ENCODE measurements at places on chromosomes 2 and 18.

DNA sequence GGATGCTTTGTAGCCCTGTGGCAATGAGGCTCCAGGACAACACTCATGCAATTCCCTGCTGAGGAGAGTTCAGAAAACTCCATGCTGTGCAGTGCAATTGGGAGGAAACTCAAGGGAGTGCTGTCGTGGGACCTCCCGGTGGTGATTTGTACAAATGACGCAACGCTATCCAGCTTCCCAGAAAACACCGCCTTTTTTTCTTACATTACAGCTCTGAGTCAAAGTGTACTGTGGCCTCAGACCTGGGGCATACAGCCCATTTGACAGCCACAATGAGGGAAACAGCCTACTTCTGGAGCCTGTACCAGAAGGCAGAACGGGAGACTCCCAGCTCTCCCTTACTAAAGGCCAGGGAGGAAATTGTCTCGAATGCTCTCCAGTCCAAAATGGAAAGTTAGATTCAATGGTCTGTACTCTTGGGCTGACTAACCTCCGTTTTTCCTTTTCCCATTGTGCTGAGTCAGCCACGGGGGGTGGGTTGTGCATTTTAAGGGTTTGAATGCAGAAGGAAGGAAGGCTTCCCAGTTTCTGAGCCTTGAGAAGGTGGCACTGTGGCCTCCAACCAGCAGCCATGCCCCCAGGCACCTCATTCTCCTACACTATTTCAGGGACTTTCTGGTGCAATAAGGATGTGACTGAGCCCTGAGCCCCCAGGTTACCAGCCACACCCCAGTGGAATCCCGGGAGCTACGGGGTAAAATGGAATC lies 16.4 kb upstream of the CYP1B1 start:
- no peak for DNase-seq

- no peak for DNase-seq
Observed at GRCh38 chr18:58194028-58194427, 150.0 kb downstream of the NEDD4L start.

GRCh38 chr2:120323214-120323613 lies 22.7 kb upstream of the INHBB start:
- DNase-seq, result no peak

GRCh38 chr18:10128921-10129501 lies 215.2 kb downstream of the VAPA start:
- DNase-seq, result no peak

DNA sequence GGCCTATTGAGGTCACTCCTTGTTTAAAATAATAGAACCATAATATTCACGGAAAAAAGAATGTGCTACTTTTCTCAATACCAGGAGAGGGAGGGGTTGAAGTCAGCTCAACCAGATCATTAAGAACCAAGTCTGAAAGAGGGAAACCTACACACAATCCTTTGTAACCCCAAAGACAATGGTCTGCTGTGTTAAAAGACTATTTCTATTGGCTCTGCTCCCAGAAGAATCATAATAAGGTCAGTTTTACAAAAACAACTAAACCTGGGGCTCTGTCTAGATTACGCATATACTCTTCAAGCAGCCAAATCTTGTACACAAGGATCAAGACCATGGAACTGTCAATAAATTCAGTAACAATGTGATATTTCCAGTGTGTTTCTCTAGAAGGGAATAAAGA lies 177.2 kb upstream of the CRIM1 start:
- DNase-seq, result no peak

DNA sequence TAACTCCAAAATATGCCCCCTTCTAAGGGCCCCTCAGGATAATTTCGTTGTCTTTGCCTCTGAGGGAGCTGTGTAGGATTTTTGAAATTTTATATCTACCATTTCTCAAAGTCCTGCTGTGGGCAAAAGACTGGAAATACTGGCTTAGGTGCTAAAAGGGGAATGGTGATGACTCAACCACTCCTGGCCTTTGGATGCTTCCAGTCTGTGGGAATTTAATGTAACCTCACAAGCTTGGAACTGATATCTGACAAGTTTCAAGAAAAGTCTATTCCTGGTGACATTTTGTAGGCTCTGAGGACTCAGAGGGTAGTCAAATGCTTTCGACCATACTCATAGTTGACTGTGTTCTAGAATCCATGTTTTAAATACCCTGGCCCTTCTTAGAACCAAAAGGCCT lies 3.4 kb upstream of the APCDD1 start:
- DNase-seq, result no peak

DNA sequence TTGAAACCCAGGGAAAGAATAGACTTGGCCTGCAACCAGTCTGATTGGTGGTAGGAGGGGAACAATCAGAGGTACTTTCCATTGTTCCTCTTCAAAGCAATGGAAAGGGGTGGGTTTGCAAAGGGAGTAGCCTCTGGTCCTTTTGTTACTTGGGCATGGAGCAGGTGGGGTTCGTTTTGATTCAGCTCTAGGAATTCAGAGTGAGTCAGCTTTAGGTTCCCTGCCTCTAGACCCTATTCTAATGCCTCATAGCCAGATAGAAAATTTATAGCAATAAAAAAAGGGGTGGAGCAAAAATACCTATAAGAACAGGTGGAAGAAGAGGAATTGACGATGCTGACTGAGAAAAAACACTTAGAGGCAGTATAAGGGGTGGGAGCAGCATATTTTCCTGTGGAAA lies 636.4 kb downstream of the PLCL1 start:
- no peak for DNase-seq

GRCh38 chr2:61187085-61187484 lies 25.1 kb downstream of the C2orf74 start:
- no peak for DNase-seq

DNA sequence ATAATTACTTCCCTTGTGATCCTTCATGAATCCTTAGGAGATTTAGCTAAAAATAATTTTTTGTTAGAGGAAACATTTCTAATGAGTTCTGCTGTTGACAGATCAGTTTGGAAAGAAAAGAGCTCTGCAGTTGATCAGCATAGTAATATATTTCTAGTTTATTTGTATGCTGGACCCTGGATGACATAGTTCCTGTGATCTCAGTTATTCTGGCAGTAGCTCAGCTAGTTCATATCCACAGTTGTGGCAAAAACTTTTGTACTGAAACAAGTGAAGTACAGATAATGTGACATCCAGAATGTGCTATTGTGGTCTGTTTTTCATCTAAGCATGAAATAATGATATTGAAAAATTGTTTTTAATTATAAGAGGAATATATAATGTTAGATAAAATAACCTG lies 33.7 kb downstream of the ABI2 start:
- DNase-seq, result no peak

DNA sequence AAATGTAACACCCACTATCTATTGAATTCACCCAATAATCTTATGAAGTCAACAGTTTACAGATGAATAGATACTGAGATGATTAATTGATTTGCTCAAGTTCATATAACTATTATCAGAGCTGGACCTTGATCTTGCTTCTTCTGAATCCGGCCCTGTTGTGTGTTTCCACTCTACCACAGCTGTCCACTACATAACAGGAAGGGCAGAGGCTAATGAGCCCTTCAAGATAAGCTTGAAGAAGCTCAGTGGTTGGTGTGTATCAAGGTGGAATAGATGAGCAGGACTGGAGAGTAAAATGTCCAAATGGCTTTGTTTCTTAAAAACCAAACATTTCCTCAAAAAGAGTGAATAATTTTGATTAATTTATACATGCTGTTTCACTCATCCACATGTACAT lies 56.4 kb upstream of the ITGB6 start:
- DNase-seq, result no peak

GRCh38 chr2:17539611-17540092 lies 844 bp upstream of the VSNL1 start:
- DNase-seq, result no peak

GRCh38 chr18:11994336-11994702 lies 13.0 kb downstream of the IMPA2 start:
- no peak for DNase-seq

DNA sequence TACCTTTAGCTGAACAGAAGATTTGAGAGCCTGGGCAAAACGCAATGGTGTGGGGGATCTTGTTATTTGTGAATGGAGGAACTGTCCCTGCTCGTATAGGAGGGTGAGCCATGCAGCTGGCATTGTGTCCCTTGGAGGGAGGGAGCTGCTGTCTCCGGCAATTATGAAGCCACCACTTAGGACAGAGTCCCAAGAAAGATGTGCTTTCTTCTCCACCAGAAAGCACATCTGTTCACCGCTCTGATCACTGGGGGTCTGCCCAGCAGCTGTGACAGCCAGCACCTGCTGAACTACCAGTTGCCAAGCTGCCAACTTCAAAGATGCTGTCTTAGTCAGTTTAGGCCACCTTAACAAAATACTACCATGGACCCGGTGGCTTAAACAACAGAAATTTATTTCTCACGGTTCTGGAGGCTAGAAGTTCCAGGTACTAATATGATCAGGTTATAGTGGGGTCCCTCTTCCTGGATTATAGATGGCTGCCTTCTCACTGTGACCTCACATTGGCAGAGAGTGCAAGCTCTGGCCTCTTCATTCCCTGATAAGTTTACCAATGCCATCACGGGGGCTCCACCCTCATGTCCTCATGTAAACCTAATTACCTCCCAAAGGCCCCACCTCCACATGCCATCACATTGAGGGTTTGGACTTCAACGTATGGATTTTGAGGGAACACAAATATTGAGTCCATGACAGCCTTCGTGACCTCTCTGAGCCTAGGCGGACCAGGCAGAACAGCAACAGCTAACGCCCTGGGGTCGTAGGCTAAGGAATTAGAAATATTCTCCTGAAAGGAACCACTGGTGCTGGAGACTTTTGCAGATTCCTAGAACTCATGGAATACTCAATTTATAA lies 148.3 kb downstream of the RHBDD1 start:
- no peak for DNase-seq

- DNase-seq, result no peak
Observed at GRCh38 chr2:66445076-66445924, 10.4 kb downstream of the MEIS1 start.

GRCh38 chr2:19519045-19519444 lies 160.6 kb upstream of the OSR1 start:
- no peak for DNase-seq

GRCh38 chr2:57908736-57909161 lies 137.9 kb upstream of the VRK2 start:
- no peak for DNase-seq

DNA sequence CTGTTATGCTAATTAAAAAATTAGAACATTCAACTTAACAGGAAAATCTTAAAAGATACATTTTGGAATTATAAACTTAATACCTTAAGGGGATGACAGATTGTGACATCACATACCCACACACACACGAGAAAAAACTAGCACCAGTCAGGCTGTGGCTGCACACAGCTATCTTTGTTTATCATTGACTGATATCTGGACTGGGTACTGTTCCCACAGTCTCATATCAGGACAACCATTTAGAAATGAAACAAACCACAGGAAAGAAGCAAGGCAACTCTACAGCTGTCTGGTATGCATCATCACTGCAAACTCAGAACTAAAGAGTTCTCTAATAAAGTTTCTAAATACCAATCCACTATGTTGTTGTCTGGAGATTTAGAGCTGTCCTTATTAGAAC lies 210.9 kb upstream of the SMAD7 start:
- peak; percentile 52 for DNase-seq

DNA sequence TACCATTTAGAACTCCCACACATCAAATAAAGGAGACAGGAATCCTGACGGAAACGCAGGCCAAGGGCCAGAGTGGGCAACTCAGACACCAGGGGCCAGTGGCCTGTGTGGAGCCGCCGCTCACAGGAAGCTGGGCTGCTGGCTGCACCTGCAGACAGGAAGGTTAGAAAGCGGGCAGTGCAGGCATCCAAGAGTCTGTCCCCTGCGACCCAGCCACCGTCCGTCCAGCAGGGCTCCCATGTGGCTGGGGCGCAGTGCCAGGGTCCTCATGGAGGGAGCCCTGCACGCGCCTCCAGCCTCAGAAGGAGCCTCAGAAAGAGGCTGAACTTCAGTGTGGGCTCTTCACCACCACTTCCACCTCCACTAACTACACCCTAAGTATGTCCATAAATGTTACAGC lies 2.5 kb upstream of the ANO7 start:
- no peak for DNase-seq

DNA sequence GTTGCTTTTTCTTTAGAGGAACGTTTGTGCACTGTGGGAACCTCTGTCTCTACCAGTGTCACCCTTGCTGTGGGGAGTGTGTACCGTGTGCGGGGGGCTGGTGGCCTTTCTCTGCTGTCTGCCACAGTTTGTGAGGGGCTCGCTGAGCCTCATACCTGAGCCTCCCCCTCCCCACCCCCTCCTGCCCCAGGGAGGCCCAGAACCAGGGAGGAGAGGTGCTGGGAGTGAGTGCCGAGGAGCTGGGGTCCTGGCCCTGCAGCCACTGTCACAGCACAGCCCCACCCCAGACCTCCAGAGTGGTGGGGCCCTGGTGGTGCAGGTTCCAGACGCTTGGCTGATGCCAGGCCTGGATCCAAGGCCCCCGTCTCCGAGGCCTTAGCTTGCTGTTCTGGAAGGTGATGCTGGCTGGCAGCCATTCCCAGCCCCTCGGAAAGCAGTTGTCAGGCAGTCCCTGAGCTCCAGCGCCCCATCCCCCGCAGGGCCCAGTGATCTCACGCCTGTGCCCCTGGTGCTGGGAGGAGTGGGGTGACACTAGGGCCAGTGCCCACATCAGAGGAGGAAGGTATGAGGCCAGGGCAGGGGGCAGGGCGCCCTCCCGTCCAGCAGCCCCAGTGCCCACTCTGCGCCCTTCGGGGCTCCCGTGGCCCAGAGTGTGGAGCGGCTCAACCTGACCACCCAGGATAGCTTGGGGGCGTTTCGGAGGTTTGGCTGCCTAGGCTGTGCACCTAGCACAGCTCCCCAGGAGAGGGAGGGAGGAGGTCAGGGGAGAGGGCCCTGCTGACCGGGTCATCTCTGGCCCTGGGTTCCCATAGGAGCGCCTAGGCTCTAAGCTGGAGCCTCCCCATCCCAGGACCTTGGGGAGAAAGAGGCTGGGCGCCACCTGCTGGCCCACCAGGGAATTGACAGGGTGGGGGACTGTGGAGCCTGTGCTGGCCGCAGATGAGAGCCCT lies 53.0 kb upstream of the ALPP start:
- peak; percentile 66 for DNase-seq

DNA sequence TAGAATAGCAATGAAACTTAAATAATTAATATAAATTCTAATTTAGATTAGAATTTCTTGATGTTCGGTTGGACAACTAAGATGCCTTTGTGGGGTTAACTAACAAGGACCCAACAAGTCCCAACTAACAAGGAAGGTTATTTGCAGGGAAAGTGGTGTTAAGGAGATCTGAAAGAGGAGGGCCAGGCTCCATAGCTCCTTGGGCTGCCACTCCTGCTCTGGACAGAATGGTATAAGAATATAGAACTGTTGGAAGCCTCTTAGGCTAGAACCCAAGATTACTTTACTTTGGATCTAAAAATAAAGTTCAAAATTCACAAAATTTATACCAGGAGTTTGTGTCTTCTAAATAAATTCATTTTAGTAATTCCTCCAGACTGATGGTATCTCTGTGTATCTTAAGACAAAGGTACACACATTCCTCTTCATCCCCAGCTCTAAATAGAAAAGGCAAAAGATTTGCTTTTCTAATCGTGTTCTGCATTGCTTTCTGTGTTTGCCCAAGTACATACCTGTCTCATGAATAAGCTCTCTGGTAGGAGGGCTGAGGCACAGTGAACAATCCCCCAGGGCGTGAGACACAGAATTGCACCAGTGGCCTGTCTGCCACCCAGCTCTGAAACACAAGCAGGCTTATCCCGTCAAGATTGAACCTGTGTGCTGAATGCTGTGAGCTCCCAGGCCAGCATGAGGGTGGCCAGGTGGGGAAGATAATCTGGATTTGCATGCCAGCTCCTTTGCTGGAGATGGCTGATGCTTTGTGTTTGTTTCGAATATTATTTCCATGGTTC lies 176.0 kb downstream of the ACKR3 start:
- DNase-seq, result no peak

Data from activated CD4-positive, alpha-beta T cell treated with anti-CD3 and anti-CD28 coated beads for 48 hours (primary cell).